ENCODE measurements at places on chromosomes 7 and 10.

DNA sequence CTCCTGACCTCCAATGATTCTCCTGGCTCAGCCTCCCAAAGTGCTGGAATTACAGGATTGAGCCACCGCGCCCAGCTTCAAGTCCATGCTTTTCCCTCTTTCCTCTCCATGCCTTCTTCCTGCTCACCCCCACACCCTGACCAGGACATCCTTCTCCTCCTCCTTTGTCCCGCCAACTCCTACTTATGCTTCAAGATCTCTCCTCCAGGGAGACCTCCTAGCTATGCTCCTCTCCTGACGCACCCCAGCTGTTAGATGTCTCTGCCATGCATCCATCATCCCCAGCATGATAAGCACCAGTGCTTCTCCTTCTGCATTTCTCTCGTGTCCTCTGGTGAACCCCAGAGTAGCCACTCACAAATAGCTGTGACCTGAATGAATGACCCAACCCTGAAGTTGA is 21.1 kb downstream of the SRRM3 start:
- DNase-seq = no peak

GRCh38 chr10:63633677-63634487 is 112.7 kb downstream of the REEP3 start:
- no peak for DNase-seq

DNA sequence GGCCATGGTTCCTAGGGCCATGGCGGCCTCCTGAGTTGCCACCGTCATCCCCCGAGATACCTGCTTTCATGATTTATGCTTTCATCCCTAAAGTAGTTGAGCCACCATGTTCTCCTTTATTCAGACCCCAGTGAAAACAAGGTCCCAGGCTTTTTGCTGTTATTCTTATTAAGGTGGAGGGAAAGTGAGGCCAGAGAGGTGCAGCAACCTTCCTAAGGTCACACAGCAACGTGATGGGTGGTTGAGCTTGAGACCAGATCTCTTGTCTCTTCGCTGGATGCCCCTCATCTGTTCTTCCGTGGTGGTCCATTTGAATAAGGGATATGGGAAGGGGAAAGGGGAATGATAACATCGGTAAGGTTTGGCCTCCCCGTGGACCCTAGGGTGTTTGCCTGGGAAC is 142.2 kb downstream of the C10orf105 start:
- DNase-seq = no peak

DNA sequence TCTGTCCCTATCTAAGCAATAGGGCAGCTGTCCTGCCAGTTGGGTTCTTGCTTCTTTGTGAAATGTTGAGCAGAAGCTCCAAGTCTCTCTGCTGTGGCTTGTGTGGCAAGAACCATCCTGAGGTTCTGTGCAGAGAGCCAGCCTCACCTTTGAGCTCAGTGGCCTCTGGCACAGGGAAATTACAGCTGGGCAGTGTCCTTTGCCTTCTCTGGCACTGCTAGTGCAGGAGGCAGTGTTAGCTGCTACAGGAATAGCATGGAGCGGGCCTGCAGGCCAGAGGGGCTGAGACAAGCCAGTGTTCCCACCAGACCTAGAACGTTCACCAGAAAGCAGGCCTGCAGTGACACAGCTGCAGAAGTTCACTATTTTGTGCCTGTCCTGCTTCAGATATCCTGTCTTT is 1.8 kb downstream of the PRXL2A start:
- no peak for DNase-seq

- no peak for DNase-seq
Observed at GRCh38 chr10:132077091-132077490, 11.3 kb downstream of the JAKMIP3 start.

All from CD8-positive, alpha-beta memory T cell (primary cell).